ENCODE measurements at places on chromosomes 3 and 15. TPM values are rescaled to one million over a fixed set of nuclear protein-coding genes. Genes with fewer than 3 reads are reported as not detected.

PLCB2 gene
- total RNA-seq = 7.5 TPM

DNA sequence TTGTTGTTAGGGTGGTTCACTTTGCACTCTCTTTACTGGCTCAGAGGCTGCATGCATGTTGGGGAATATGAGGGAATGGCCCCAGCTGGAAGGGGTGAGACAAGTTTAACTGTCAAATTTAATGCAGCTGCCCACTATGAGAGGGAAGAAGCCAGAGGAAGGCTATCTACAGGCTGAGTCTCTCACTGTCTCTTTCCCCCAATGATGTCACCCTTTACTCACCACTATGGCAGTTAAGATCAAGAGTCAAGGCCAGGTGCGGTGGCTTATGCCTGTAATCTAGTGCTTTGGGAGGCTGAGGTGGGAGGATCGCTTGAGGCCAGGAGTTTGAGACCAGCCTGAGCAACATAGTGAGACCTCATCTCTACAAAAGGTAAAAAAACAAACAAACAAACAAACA, 12.2 kb upstream of the RBMS3 start:
- DNase-seq = no peak

- DNase-seq = no peak
These were observed 41.9 kb downstream of the SETD5 start for GRCh38 chr3:9439331-9439730.

DNA sequence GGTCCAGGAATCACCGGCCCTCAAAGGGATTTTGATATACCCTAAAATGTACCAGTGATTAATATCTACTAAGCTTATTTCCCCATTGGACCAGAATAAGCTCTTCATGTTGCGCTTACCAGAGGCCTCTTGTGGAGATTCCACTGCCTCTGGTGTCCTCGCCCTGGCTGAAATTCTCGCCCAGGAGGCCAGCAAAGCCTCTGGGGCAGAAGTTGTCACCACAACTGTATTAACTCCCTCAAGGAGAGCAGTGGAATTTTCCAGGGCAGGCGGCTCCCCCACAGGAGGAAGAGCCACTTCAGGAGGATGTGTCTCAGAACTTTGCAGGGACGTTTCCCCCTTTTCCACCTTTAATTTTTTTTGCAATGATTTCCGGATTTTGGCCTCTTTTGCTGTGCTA, 6.9 kb downstream of the DPPA4 start:
- no peak for DNase-seq

DNA sequence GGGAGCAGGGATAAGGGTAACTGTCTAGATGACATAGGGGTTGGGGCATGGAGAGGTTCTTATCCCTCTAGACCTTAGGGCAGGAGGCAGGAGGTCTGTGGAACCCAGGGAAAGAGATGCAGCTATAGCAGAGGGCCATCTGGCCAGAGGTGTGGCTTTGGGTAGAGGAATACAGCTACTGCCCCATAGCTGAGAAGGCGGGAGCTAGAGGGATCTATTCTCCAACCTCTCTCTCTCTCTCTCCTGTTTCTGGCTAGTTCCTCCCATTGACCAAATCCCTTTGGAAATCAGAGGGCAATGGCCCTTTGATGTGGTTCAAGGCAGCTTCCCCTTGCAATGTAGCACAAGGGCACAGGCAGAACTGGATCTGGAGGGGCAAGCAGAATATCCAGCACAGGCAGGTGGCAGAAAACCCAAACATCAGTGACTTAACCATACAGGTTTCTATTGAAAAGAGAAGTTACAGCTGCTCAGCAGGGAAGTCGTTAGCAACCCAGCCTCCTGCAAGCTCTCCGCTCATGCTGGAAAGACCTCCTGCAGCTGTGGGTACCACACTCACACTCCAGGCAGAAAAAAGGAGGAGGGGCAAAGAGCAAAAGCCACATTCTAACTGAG, 22.3 kb upstream of the LMOD3 start:
- DNase-seq = no peak

GRCh38 chr3:8954938-8955763, 8.1 kb downstream of the RAD18 start:
- no peak for DNase-seq

GRCh38 chr3:131735544-131735943, 232.8 kb upstream of the MRPL3 start:
- DNase-seq = no peak

DNA sequence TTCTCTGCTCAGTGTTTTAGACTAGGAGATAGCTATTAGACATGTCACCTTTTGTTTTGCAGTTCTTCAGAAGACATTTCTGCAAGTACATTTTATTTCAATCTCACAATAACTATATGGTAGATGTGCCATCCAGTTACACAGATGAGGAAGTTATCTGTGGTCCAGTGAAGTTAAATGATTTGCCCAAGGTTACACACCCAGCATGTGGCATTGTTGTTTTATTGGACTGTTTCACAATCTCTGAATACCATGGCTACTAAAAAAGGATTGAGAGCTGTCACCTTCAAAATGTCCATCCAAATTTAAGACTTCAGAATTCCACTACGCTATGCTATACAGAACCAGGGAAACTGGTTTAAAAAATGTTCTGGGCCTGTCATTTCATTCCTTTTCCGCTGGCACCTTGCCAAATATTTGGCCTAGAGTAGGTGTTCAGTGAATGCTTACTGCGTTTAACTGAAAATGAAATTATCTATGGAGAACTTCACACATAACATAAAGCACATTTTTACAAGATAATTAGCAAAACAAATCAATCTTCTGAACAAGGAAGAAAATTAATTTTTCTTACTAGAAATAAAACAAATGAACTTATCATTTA, 20.2 kb downstream of the TM6SF1 start:
- DNase-seq = no peak

GRCh38 chr3:7393944-7394605, 533.2 kb downstream of the GRM7 start:
- no peak for DNase-seq

CYP1A1 gene
- total RNA-seq = 0.45 TPM

MYRIP gene
- total RNA-seq = 0.84 TPM

DNA sequence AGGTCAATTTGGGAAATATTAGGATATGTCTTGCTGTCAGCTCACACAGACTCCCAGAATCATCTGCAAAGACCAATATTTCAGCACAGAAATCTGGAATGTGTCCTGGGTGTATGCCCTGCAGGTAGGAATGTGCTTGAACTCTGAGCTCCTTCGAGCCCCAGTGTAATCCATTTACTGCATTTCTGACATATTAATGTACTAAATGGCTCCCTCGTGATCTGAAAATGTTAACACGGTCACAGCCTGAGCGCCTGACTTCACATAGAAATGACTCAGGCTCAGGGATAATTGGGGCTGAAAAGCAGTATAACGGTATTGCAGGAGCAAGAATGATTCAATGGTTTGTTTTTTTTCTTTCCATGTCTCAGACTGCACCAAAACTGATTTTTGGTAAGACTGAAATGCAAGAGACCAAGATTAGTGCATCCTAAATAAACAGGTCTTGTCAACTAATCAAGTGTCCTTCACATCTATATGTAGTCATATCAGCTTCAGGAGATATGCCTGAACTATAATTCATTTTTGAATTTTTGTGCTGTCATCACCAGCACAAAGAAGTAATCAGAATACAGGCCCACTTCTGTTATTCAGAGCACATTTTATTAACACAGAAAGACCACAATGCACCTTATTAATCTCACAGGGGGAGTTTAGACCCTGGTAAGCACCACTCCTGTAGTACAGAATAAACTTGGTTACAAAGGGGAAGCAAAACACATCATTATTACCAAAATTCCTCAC, 49.8 kb downstream of the DCLK3 start:
- no peak for DNase-seq

- DNase-seq = no peak
These were observed 97.3 kb downstream of the SLCO3A1 start for GRCh38 chr15:91950631-91951329.

SIDT1 gene
- total RNA-seq = 0.47 TPM

All from left ventricle myocardium superior (tissue), 1 donor.